Activated CD4-positive, alpha-beta T cell treated with anti-CD3 and anti-CD28 coated beads, Interleukin-2, Interleukin-6, amounts not matched to agents 100 ng/mL and 50 ng/mL, durations not matched to agents 16 hours and 8 hours (primary cell): ENCODE measurements at places on chromosomes 1 and 21.

DNA sequence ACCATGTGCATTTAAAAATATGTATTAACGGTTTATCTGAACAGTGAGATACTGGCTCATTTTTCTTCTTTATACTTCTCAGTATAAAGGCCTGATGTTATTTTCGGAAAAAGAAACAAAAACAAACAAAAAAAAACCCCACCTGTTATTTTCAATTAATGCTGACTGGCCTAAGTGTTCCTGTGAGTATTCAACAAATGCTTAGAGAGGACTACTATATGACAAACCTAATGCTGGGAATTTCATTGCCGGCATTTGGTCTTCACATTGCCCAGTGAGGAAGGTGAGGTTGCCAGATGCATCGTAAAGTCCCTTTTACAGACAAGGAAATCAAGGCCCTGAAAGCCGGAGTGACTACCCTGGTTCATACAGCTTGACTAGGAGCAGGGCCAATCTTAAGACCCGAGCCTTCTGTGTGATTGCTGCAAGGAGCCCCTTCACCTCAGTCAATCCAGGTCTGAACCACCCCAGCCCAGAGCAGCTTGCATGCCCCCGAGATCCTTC is 599 bp downstream of the MRPL24 start:
- peak; percentile 39 for DNase-seq

GRCh38 chr21:28561772-28562171 is 430.9 kb downstream of the LTN1 start:
- DNase-seq = no peak

GRCh38 chr1:30295674-30296073 is 427.7 kb downstream of the MATN1 start:
- no peak for DNase-seq

DNA sequence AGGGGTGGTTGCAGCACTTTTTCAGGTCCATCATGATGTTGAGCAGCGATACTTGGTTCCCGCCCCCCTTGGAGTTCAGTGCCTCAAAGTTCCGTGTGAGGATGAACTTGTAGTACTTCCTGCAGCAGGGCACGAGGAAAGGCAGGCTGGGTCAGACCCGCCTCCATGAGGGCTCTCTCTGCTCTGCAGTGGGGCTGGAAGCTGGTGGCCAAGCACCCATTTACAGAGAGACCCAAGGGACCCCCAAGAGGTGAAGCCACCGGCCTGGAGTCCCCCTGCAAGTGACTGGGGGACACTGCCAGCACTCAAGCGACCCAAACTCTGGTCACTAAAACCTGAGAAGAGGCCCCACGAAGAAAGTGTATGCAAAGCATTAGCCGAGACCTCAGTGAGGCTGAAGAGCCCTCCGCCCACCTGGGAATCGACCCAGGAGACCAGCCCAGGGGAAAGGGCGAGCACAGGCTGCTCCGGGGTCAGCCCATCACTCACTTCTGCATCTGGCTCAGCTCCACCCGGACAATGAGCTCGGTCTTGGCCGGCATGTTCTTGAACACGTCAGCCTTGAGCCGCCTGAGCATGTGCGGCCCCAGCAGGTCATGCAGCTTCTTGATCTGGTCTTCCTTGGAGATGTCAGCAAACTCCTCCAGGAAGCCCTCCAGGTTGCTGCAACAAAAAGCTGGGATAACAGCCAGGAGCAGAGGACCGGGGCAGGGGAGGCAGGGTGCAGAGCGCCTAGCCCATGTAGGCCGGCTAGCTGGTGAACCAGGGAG is 45.2 kb downstream of the CHD5 start:
- no peak for DNase-seq

GRCh38 chr1:211344152-211344618 is 17.6 kb downstream of the TRAF5 start:
- no peak for DNase-seq

- no peak for DNase-seq
Observed at GRCh38 chr1:151325231-151325630, 2.0 kb downstream of the PI4KB start.

DNA sequence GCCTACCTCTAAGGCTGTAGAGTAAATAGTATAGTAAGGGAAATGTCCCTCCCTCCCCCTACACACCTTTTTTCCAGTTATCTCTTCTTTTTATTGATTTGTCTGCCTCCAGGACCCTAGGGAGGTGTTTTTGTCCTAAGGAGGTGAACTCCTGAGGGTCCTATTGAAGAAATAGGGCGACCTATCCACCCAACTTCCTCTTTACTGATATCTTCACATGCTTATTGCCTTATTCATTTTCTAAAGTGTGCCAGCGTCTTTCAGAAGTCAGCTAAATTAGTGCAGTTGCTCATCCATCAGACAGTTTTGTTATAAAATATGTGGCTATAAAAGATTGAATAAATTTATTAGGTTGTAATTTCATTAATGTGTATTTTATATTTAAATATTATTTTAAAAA is 5.9 kb downstream of the BACH1 start:
- DNase-seq = no peak

- DNase-seq = peak; percentile 83
Observed at GRCh38 chr21:34807146-34807880, 138.5 kb downstream of the CLIC6 start.

- DNase-seq = peak; percentile 41
Observed at GRCh38 chr1:54962612-54963395, 17.6 kb upstream of the TMEM61 start.

DNA sequence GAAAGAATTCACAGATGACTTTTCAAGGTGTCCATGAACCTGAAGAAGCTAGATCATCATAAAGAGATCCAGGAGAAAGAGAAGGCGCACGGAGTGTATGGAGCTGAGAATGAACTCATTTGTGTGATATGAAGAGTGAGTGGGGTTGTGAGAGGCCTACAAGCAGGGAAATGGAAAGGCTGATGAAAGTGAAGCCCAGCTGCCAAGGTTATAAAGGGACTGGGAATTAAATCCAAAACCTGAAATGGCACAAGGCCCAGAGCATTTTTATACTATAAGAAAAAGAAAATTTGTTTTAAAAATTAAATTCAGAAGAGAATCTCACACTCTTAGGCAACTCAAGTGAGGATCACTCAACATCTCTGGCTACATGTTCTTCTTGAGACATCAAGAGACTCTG is 43.4 kb downstream of the HSD3B1 start:
- DNase-seq = no peak

GRCh38 chr1:155309423-155310021 is 856 bp downstream of the FDPS start:
- DNase-seq = peak; percentile 18

- no peak for DNase-seq
Observed at GRCh38 chr1:103949779-103950178, 200.1 kb downstream of the AMY1C start.

- no peak for DNase-seq
Observed at GRCh38 chr1:167270349-167271092, 49.8 kb downstream of the POU2F1 start.

GRCh38 chr1:5404412-5405203 is 587.6 kb downstream of the NPHP4 start:
- no peak for DNase-seq

GRCh38 chr1:90782046-90782445 is 64.9 kb upstream of the BARHL2 start:
- DNase-seq = no peak

DNA sequence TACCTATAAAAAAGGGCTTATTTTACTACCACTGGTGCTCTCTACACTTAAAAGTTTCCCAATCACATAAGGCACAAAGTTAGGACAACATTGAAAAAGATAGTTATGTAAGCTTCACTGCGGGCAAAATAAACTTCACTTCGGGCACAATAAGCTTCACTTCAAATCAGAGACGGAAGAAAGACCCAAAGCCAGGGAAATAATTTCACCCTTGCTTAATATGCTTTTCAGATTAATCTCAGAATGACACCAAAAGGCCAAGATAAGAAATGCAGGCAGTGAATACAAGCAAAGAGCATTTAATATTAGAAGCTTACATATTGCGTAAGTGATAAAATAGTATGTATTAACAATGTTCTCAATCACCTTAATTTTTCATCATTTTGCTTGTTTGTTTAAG is 444.2 kb downstream of the SETD4 start:
- DNase-seq = no peak

DNA sequence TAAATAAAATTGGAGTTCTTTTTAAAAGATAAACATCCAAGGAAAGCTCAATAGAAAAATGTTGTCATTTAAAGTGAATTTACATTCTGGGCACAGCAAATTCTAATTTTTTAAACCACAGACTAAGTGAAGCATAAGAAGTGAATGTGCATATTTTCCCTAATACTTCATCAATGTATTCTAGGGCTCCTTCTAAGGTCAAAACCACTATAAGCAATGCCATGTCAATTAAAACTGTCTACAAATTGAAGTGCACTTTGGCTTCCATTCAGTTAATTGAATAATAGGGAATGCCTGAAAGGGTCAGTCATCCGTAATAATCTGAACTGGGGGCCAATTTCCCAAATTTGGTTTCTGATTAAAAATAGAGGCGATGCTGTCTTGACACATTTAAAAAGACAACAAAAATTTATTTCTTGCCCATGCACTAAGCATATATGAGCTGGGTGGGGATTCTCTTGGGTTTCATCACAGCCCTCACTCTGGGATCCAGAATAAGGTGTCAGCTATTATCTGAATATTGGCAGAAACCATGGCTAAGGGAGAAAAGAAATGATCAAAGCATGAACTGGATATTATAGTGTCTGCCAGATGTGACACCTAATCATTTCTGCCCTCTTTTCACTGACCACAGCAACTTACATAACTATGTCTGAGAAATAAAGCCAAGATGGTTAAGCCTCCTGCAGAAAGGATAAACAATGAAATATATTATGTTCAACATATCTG is 660.6 kb upstream of the B3GALT2 start:
- no peak for DNase-seq

DNA sequence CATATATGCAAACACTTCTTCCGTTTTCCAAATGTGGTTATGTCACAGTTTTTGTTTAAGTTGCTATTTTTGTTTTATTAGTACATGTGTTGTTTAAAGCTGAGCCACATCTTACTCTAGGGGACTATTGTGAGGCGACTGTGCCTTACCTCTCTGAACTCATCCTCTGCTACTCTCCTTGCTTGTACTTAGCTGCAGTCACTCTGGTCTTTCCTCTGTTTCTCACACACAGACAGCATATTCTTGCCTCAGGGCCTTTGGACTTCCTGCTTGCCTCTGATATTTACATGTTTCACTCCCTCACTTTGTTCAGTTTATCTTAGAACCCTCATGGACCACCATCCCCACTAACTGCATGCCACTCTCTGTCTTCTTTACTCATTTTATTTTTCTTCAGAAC is 101.1 kb downstream of the MACF1 start:
- no peak for DNase-seq

- no peak for DNase-seq
Observed at GRCh38 chr1:178155481-178156255, 61.8 kb downstream of the RASAL2 start.

DNA sequence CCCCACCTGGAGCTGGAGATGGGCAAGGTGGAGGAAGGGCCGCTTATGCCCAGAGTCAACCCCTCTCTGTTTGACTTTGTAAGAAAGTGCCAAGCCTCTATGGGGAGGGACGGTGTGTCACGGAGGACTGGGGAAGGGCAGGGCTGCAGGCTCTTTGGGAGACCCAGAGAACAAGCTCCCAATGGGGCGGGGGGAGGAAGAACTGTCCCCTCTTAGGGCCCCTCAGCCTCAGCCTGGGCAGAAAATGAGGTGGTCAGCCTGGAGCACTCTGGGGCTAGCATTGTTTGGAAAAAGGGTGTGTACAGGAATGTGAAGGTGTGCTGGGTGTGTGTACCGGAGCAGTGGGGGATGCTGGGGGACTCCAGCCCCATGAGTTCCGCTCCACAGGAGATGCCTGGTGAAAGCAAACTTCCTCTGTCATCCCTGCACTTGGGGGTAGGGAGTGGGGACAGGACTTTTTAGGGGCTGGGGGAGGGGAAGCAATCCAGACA is 1.2 kb upstream of the INAVA start:
- DNase-seq = no peak

- no peak for DNase-seq
Observed at GRCh38 chr1:94067196-94067595, 53.8 kb downstream of the ABCA4 start.

- no peak for DNase-seq
Observed at GRCh38 chr1:93186667-93187066, 6.1 kb downstream of the CCDC18 start.

DNA sequence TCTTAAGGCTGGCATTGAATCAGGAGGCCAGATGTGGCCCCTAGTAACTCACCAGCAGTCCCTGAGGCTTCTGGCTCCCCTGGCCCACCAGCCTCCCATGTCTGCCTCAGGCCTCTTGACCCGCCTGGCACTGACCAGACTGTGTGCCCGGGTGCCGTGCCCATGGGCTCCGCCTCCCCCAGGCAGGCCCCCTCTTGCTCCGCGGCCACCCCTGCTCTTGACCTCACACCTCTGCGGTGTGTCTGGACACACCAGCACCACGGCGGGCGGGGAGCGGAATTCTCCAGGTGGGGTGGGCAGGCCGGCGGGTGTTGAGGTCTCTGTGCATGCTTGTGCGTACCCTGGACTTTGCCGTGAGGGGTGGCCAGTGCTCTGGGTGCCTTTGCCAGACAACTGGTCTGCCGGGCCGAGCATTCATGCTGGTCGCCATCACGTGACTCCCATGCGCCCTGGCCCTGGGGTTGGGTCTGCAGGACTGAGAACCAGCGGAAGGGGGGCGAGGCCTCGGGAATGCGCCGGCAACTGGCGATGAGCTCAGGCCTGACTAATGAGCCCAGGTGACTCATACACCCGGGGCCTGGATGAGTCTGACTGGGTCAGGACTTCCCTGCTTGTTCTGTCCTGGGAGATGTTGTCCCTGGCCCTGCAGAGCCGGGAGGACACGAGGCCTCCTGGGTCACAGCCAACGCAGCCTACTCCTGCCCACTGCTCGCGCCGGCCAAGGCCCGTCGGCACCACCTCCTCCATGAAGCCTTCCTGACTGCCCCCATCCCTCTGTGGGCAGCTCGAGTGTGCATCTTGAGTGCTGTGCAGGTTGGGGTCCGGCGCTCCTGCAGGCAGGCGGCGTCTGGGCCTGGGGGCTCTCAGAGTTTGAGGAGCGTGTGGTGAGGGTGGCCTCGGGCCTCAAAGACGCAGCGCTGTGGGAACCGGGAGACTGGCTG is 22.6 kb downstream of the COL18A1 start:
- DNase-seq = no peak

- DNase-seq = no peak
Observed at GRCh38 chr1:1942753-1943656, 23.9 kb upstream of the TMEM52 start.

- DNase-seq = no peak
Observed at GRCh38 chr1:51750218-51750617, 128.3 kb downstream of the NRDC start.

GRCh38 chr1:34406377-34406776 is 229.7 kb downstream of the C1orf94 start:
- DNase-seq = no peak
